ENCODE measurements at places on chromosomes 16 and 17.

GRCh38 chr17:34167354-34167753 is 87.7 kb upstream of the CCL2 start:
- no peak for DNase-seq

GRCh38 chr16:79468121-79468552 is 132.4 kb downstream of the MAF start:
- no peak for DNase-seq

GRCh38 chr16:84884596-84885341 is 65.0 kb downstream of the CRISPLD2 start:
- DNase-seq = no peak

- no peak for DNase-seq
Measured at GRCh38 chr17:70636517-70637133, 467.3 kb downstream of the KCNJ2 start.

DNA sequence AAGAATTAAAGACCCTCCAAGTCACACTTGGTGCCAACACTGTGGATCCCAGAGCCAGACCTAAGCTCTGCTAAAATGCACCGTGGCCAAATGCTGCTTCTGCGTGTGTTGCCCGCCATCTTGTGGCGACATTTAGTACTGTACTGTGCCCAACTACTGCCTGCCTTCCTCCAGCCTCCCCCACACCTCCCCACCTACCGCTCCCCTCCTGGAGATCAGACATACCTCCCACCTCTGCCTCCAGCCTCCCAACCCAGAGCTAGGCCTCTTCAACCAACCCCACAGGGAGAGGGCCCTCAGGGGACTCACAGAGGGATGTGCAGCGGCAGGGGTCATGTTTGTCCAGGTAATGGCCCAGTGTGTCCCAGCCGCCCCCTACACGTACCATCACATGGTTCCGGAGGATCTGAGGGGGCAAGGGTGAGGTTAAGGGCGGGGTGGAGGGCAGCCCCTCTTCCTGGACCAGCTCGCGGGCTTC is 5.5 kb downstream of the GAS2L2 start:
- peak; percentile 56 for DNase-seq
